Kidney tubule cell (primary cell): ENCODE measurements at places on chromosomes 4 and X.

DNA sequence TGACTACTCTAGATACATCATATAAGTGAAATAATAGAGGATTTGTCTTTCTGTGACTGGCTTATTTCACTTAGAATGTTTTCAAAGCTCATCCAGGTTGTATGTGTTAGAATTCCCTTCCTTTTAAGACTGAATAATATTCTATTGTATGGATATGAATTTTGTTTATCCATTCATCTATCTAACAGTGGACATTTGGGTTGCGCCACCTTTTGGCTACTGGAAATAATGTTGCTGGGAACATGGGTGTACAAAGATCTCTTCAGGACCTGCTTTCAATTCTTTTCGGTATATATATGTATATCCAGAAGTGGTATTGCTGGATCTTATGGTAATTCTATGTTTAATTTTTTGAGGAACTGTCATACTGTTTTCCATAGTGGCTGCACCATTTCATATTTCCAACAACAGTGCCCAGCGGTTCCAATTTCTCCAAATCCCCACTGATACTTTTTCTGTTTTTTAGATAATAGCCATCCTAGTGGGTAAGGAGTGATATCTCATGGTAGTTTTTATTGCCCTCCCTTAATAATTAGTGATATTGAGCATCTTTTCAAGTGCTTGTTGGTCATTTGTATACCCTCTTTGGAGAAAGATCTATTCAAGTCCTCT, 3.4 kb upstream of the SCD5 start:
- peak; percentile 38 for DNase-seq

DNA sequence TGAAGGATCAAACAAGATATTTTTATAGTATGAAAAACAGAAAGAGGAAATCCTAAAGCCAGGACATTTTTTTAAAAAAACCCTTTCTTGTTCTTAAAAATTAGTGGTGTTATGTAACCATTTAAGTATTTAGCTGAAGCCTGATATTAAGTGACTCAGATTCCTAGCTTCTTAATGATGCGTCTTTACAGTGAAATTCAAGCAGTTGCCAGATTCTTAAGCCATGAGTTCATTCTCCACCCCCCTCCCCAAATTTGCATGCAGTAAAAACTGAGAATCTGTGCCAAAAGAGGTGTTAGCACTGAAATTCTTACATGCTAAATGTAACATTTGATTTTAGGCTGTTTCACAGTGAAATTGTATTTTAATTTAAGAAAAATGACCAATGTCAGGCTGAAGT, 180.8 kb downstream of the RAPGEF2 start:
- peak; percentile 83 for DNase-seq

- DNase-seq, result no peak
Measured at GRCh38 chr4:101418055-101418454, 70.7 kb upstream of the PPP3CA start.

DNA sequence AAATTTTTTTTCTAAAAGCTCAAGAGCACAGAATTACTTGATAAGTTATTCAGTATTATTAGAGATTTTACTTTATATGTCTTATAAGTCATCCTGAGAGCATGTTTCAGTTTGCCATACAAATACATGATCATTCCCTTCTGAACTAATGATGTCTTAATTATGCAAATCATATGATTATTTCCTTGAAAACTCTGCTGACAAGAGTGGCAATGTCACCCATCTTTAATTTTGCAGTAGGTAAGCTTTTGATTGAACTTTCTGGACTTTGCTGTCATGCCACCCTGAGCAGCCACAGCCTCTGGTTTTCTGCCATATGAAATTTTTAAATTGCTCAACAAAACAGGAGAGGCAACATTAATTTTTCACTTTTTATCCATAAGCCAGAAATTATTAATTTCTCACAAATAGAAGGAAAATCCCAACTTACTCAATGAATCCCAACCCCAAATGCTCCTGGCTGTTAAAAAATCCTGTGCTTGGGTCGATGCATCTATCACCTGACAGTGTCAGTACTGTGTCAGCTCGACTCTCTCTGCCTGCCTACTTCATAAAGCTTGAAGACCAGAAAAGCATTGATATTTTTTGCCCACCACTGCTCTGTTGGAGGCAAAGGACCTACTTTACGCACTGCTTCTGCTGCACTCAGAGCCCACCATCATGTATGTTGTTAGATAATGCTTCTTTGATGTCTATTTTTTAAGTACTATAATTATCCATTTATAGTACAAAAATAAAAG, 11.6 kb upstream of the HADH start:
- DNase-seq, result no peak

DNA sequence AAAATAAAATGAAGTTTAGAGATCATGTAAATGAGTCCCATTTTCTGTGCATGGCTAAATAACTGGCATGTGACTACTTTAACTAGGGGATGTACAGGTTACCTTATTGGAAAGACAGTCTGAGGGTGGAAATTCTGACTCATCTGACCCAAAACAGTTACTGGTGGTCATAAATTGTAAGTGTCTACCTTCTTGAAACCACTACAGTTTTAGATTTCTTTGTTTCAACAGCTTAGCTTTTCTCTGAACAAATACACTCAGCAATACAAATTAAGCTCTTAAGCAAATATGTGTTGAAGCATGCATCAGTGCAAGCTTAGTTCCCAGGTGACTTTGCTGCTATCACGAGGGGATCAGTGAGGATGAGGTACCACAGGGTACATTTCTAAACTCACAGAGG, 60.7 kb upstream of the PGM2 start:
- DNase-seq, result peak; percentile 14
